ENCODE measurements at places on chromosomes 1 and 21. TPM values are rescaled to one million over a fixed set of nuclear protein-coding genes. Genes with fewer than 3 reads are reported as not detected.

Gene CADM3
- polyA plus RNA-seq: 0.08 TPM

Gene IQCC
- 10.7 TPM for polyA plus RNA-seq

Gene ZBTB8A
- polyA plus RNA-seq: 15.7 TPM

Gene TSEN15
- polyA plus RNA-seq: 44.3 TPM

Gene CRYBG2
- 0.65 TPM for polyA plus RNA-seq

Gene RCSD1
- polyA plus RNA-seq: 12.6 TPM

Gene PCP4
- polyA plus RNA-seq: 14.4 TPM

Gene LENEP
- 1.4 TPM for polyA plus RNA-seq

Gene ADAM30
- polyA plus RNA-seq: not detected

Gene PDC
- 0.96 TPM for polyA plus RNA-seq

Gene LPAR3
- polyA plus RNA-seq: 1.1 TPM

Gene OR2T35
- not detected for polyA plus RNA-seq

Gene FAM72D
- 2.0 TPM for polyA plus RNA-seq

Gene SLC45A1
- polyA plus RNA-seq: 3.7 TPM

Gene SH2D1B
- 0.13 TPM for polyA plus RNA-seq

Gene COL16A1
- 49.1 TPM for polyA plus RNA-seq

All from left renal cortex interstitium (tissue), 4 donors.